Adrenal gland (tissue), 19 donors: ENCODE measurements at places on chromosomes 6 and 20. TPM values are rescaled to one million over a fixed set of nuclear protein-coding genes. Genes with fewer than 3 reads are reported as not detected.

Gene SOX18
- 34.9 TPM for total RNA-seq

Gene CLVS2
- total RNA-seq, result 0.08 TPM

Gene TRIM10
- 0.67 TPM for total RNA-seq

- H3K4me3 ChIP-seq, result no peak overlapping the region
- no peaks in the 10 kb centered on the region for H3K36me3 ChIP-seq
- no peak for DNase-seq
- no peaks in the 10 kb centered on the region for H3K4me1 ChIP-seq
- H3K27ac ChIP-seq, result no peak overlapping the region
- H3K27me3 ChIP-seq, result no peaks in the 10 kb centered on the region
Measured at GRCh38 chr6:181049-181654, 111.1 kb upstream of the DUSP22 start.

- no peaks in the 10 kb centered on the region for H3K36me3 ChIP-seq
- no peaks in the 10 kb centered on the region for H3K27me3 ChIP-seq
- no peak for DNase-seq
- H3K27ac ChIP-seq, result no peak overlapping the region
Measured at GRCh38 chr6:41224800-41225199, 3.3 kb upstream of the TREML4 start.

GRCh38 chr6:19327241-19327640 is 509.9 kb upstream of the ID4 start:
- no peak overlapping the region for H3K27ac ChIP-seq
- H3K36me3 ChIP-seq, result no peaks in the 10 kb centered on the region
- DNase-seq, result no peak
- H3K27me3 ChIP-seq, result no peaks in the 10 kb centered on the region
- no peak overlapping the region for H3K4me3 ChIP-seq
- no peaks in the 10 kb centered on the region for H3K4me1 ChIP-seq

DNA sequence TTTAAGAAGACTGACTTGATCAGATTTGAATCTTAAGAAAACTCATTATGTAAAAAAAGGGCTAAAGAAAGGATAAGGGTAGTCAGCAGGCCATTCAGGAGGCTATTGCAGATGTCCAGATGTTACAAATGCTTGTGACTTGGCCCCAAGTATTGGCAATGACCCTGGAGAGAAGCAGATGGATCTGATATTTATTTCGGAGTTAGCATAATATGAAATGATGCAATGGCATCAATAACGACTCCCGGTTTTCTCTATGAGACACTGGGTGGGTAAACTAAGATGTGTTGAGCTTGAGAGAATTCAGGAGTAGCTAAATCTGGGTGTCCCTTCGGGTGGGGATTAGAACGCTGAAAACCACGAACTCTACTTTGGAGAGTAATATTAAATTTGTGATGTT is 149.7 kb downstream of the LAMA2 start:
- H3K36me3 ChIP-seq, result no peaks in the 10 kb centered on the region
- no peak overlapping the region for H3K4me3 ChIP-seq
- no peaks in the 10 kb centered on the region for H3K27me3 ChIP-seq
- no peak for DNase-seq

DNA sequence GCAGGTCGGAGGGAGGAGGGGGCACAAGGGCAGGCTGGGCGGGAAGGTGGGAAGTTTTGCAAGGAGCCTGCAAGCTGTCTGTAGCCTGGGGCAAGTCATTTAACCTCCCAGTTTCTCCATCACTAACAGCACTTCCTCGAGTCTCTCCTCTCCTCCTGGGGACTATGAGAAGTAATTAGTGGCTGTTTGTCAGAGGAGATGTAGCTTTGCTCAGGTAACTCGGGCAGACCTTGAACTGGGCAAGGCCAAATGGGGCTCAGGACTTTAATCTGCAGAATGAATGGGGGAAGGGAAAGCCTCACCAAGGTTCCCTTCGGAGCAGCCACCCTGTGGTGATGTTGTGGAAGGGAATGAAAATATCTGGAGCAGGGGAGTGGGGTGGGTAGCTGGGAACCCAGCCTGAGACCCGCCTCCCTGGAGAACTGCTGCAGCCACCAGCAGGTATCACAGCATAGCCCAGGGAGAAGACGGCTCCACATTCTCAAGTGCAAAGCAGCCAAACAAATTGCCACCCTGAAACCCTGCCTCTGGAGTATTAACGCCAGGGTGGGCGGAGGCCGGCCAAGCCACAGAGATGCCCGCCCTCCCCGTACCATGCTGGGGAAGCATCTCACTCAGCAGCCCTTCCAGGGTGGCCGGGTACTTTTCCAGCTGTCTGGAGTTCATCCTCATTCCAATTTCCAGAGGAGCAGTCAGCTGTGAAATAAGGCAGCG is 6.1 kb upstream of the LEMD2 start:
- H3K27ac ChIP-seq, result no peak overlapping the region
- no peak overlapping the region for H3K4me3 ChIP-seq
- H3K36me3 ChIP-seq, result no peaks in the 10 kb centered on the region
- no peak for DNase-seq
